HepG2 (cell line): ENCODE measurements at places on chromosomes 12 and 14.

DNA sequence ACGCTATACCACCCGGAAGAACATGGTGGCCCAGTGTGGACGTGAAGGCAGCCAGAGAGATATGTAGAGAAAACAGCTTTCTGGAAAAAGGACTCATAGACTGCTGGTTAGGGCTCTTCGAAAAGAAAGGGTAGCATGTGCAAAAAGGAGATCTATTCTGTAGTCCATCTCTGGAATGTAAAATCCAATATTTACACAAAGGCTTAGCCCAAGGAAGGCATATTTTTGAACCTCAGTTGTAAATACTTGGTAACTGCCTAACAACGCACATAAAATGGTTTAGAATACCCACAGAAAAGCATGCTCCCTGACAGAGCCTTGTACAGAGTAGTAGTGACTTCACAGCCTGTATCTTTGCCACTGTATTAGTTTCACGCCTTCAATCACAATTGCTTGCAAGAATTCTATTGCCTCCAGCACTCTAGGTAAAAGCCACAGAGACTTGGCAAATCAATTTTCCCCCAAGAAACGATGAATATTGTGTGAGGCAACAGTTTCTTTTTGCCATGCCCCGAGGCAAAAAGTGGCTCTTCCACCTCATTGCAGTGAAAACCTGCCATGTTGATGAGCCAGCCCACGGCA lies 59.2 kb downstream of the TRIM9 start:
- DNase-seq: peak; percentile 70

DNA sequence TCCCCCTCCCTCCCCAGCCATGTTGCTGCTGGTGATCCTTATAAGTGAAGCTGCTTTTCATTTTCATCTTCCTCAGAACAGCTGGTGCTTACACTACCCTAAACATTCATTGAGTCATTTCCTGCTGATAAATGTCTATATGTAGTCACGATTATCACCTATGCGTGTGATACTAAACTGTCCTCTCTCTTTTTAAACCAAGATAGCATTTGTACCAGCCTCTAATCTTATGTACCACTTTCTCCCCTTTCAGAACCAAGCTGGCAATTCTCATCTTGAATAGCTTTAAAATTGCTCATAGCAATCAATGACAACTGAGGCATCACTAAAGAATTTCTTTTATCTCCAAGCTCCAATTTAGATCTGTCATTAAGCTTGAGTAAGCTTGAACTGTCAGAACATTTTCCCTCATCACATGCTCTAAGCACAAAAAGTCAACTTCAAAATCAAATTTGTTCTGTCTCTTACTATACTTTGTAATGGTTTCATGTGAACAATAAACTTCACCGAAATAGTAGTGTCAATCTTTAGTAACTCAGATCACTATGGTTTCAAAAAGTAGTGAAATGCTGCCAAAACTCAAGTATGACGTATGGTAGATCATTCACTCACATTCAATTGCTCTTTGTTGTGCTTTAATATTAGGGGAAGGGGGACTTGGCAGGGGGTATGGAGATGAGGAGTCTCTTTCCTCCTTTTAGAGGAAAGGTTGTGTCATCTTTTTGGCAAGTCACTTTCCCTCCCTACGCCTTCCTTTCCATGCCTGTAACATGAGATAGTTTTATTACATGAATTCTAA lies 178.1 kb upstream of the NOVA1 start:
- DNase-seq: no peak

GRCh38 chr12:45244561-45245343 lies 28.9 kb downstream of the ANO6 start:
- no peak for DNase-seq

GRCh38 chr12:5499566-5500330 lies 67.8 kb downstream of the NTF3 start:
- DNase-seq: no peak

DNA sequence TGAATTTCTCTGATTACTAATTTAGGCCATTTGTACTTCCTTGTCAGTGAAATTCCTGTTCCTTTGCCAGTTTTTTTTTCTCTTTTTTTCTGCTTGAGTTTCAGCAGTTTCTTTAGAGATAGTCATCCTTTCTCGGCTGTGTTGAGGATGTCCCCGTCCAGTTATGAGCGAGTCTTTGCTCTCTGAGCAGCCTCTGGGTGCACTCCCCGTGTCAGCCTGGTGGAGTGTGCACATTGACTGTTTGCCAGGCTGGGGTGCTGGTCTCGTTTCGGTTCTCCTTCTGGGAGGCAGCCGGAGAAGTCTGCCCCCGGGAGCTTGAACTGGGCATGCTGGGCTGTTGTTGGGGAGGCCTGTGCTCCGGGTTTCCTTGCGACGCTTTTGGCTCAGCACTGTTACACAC lies 3.0 kb downstream of the PACS2 start:
- no peak for DNase-seq

DNA sequence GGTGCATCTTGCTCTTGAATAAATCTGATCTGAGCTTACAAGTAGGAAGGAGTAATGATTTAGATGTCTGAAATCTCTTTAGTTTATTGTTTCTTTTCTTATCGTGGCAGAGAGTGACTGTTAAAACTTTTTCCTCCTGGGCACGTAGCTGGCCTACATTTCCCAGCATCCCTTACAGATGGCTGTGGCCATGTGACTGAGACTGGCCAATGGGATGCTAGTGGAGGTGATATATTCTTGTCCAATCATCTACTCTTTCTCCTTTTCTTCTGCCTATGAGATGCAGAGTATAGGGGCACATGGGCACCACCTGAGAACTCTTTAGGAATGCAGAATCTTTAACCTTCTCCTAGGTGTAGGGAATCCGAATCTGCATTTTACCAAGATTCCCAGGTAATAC lies 237.3 kb downstream of the RGS6 start:
- DNase-seq: no peak

GRCh38 chr12:57119294-57120085 lies 8.3 kb upstream of the STAT6 start:
- no peak for DNase-seq

DNA sequence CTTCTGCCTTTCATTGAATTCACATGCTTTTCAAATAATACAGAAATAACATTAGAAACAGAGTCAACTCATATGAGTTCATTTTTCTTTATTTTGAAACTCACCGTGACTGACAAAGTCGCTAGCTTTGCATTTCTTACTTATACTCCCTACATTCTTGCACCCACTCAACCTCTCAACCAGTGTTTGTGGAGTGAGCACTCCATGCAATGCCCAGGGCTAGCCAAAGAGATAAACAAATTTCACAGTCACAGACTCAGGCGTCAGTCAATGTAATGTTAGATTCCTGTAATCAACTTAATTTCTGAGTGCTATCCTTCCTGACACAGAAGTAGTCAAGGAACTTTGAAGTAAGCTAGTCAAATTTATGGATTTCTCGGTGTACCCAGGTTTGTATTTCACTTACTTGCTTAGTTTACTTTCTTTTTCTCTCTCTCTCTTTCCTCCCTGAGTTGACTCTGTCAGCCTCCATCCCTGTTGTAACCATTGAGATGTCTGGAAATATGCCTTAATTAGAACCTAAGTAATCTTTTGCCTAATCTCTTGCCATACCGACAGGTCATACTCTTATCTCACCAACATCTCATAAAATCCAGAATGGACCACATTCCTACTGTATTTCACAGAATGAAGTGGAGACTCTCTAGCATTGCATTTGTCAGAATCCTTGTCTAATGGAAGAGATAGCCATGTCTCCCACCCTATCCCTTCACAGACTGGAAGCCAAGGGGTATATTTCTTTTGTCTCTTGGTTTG lies 413.0 kb downstream of the AEBP2 start:
- no peak for DNase-seq

DNA sequence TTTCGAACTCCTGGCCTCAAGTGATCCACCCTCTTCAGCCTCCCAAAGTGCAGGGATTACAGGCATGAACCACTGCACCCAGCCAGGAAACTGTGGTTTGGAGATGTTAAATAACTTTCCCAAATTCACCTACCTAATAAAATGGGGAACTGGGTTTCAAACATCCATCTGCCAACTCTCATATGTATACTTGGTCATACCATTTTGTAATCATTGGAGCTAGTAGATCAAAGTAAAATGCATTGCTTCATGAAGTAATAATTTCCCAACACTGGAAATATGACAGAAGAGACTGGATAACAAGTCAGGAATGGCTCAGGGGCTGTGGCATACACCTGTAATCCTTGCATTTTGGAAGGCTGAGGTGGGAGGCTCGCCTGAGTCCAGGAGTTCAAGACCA lies 5.3 kb upstream of the HECTD1 start:
- no peak for DNase-seq

GRCh38 chr14:105309371-105309770 lies 5.2 kb upstream of the PACS2 start:
- DNase-seq: no peak

GRCh38 chr12:81207173-81207572 lies 129.3 kb downstream of the ACSS3 start:
- no peak for DNase-seq

- no peak for DNase-seq
Measured at GRCh38 chr14:23364164-23365035, 572 bp downstream of the EFS start.

GRCh38 chr14:51365241-51365965 lies 125.4 kb downstream of the TMX1 start:
- DNase-seq: no peak

DNA sequence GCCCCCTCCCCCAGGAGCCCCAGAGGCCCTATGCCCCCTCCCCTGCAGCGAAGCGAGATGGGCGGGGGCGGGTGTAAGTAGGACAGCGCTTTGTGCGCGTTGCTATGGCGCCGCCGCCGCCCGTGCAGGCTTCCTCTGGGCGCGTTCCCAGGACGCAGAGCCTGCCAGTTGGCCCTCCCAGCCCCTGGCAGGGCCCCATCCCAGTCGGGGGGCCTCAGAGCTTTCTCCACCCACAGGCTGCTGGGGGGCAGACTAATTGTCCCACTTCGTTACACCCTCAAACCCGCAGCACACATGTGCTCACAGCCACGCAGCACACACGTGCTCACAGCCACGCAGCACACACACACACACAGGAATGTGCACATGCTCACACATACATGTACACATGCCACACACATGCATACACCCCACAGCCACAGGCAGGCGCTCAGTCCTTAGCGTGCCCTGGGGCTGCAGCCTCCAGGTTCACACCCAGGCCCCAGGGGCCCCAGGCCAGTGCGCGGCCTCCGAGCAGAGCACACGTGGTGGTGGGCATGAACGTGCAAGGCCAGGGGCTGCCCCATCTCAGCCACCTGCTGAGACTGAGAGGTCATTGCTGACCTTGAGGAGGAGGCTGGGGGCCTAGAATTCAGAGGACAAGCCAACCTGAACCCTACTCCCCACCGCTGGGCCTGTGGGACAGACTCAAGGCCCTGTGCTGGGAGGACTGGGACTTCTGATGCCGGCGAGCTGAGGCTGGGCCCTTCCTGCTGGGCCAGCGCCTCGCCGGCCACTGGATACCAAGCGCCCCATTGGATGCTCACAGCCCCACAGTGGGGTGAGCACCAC lies 15.6 kb downstream of the TRMT61A start:
- DNase-seq: no peak

DNA sequence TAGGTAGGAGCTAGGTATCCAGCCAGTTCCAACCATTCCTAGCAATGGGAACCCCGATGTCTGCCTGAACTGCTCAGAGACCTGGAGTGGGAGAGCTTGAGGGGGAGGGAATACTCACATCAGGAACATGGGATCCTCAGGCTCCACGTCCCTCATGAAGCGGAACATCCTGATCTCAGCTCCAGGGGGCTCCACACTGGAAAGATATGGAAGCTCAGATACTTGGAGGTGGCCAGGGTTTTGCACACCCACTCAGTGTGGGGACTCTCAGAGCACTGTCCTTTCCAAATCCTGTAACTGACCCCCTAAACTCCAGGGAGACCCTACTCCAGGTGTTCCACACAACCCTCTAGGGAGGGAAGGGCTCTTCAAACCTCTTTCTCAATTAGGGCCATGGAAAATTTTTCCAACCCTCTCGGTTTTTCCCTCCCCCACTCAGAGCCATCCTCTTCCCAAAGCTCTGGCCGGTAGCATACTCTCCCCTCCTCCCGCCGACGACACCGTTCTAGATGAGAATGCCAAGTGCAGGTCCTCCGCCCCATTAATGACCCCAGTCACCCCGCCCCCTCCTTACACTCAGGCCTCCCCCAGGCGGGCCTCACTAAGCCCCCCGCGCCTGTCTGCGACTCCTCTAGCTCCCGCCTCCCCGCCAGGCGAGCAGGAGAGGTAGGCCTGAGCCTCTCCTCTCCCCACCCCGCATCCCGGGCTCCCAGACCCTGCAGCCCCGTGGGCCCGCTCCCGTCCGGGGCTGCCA lies 597 bp downstream of the MLF2 start:
- peak; percentile 51 for DNase-seq

GRCh38 chr14:23621204-23621931 lies 14.8 kb upstream of the DHRS2 start:
- DNase-seq: no peak

GRCh38 chr14:51668870-51669269 lies 17.2 kb downstream of the FRMD6 start:
- no peak for DNase-seq

DNA sequence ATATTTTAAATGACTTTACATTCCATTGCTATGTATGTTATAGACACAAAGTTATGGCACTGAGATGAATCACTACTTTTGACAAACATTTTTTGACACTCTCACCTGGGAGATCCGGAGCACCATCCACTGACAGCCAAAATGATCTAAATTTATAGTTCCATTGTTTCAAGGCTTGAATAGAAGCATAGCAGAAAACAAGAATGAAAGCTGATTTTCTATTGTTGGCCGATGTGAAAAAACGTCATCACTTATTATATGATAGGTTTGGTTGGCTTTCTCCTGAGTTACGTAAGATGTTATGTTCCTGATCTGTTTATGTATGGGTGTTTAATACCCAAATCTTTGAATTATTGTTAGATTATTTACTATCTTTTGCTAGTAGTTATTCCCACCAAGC lies 306.2 kb downstream of the PAWR start:
- DNase-seq: no peak

- DNase-seq: peak; percentile 41
Measured at GRCh38 chr12:70543444-70543843, 93.8 kb downstream of the PTPRB start.
